ENCODE measurements at places on chromosomes 7 and 10.

DNA sequence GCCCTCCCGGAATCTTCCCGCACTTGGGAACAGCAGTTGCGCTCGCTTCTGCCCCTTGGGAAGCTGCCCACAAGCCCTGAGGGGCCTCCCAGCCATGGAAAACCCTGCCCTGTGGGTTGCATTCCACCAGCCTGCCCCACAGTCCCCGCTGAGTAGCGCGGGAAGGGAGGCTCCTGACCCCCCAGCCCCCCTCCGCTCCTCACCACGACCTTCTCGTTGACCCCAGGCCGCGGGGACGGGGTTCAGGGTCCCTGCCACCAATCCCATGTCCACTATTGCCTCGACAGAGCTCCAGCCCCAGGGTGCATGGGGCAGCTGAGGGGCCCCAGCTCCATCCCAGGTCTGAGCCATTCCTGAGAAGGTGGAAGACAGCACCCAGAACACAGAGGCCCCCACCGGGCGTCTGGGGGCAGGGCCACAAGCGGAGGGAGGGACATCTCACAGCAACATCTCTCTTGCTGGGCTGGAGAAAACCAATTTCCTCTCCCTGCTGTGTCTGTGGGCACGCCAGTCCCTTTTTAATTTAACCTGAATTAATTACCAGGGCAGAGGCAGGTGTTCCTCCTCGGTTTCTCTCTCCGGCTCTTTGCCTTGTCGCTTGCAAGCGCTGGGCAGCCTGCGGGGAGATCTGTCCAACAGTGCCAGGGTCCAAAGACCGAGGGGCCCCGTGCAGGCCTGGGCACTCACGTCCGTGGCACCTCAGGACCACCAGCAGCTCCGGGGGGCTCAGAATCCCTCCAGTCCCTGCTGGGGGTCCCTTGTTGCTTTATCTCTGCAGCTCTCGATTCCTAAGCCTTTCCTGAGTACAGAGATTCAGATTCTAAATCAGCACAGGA lies 57.9 kb downstream of the FOXL3 start:
- DNase-seq = no peak

GRCh38 chr7:90830308-90830707 lies 234.2 kb downstream of the CDK14 start:
- DNase-seq = no peak

DNA sequence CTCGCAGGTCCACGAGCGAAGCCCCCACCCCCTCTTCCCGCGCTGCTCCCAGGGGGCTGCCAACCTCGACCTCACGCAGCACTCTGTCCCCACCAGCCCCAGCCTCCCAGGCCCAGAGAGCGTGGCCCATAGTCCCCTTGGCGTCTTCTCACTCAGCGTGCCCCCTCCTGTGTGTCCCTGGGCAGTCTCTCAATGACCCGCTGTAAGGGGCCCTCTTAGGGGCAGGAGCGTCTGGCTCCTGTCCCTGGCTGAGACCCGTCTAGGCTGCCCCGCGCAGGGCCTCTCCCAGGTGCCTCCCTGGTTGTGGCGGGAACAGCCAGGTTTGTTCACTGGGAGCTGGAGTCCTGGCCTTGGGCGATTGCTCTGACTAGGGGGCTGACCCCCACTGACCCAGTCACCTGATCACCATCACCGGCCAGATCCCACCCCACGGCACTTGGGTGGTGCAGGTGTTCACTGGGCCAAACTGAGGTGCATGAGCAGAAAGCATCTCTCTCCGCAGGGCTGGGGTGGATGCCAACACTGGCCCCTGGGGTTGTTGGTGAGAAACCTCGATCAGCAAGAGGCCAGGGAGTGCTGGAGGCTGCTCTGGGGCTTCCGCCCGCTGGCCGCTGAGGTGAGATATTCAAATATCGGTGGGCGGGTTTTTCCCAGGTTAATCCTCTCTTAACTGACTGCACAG lies 12.6 kb upstream of the WDFY4 start:
- DNase-seq = no peak

- DNase-seq = no peak
Observed at GRCh38 chr10:106956216-106956915, 208.1 kb downstream of the SORCS1 start.

DNA sequence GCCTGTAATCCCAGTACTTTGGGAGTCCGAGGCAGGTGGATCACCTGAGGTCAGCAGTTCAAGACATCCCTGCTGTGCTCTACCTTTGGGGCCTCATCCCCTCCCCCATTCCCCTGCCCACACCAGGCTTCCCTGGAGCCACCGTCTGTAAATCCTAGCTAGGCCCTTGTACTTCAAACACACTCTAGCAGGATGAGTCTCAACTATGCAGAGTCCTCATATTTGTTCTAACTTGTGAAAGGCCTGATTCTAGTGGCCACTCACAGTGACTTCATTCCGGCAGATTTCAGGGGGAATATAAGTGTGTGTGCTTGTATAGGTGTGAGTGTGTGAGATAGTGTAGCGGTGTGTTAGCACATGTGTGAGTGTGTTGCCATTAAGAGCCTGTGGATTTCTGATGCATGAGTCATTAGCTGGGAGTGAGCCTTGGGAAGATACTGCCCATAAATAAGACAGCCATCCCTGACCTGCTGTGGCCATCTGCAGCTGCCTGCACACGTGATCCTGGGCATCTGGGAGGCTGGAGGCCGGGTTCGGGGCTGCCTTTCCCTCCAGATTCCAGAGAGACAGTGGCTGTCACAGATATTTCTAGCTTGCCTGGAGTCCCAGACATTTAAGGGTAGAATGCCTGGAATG lies 1.7 kb upstream of the NEURL1 start:
- peak; percentile 78 for DNase-seq

GRCh38 chr7:7772397-7772821 lies 54.0 kb upstream of the RPA3 start:
- DNase-seq = peak; percentile 66

DNA sequence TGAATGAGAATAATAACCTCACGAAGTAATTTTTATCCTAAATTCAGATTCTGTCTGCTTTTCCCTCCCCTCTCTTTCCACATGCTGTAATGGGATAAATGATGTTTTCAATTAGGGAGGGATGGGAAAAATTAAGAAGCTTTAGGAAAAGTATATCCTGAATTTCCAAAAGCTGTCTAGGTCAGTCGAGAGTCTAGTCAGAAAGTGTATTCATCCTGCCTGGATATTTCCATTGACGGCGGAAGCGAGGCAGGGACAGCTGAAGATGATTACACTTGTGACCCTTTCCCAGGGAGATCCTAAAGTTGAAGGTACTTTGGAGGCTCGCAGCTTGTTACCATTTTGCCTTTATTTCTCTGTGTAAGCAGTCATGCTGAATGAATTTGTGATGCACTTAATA lies 204.1 kb downstream of the ZNF365 start:
- no peak for DNase-seq

DNA sequence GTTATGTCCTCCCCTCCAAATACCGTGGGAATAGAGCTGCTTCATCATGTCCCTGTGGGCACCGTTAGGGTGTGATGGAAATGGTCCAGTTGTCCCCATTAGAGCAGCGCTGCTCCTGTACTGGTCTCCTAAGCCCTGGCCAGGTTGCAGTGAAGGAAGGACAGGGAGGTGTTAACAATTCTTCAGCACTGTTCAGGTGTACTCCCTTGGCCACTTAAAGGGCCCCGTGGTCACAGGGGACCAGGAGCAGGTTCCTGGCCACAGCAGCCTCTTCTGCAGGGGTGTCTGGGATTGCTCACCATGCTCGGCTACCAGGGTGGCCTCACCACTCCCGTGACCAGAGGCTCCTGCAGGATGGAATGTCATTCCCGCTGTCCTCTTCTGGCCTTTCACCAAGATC lies 65.8 kb downstream of the MINDY4 start:
- no peak for DNase-seq

DNA sequence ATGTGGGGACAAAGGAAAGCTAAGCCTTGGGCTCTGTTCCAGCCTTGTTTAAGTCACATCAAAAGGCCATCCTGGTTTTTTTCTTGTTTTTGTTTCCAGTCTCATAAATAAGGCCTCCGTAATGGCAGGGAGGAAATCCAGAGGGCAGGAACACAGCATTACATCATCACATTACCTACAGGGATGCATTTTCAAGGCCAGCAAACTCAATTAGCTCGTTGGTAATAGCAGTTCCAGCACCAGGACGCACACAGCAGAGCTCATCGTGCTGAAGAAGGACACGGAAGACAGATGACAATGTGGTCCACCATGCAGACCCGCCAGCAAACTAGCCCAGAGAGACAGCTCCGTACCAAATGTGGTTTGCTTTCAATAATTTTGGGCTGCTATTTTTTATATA lies 1209.2 kb downstream of the TYW1 start:
- no peak for DNase-seq

DNA sequence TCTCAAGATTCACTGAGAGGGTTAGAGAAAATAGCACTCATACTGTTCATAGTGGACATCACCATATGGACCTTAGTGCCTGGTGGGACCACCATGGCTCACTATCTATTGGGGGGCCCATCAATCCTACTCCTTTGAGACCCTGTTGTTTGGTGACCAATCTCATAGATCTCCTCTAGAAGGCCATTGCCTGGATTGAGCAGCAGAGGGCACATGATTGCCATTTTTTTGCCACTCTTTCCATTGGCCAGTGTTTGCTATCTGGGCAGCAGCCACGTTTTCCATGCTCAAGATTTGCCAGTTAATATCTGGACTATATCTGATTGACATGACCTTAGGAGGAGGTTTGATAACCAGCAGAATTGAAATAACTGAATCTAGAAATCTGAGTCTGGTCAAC lies 244.5 kb downstream of the ITGB1 start:
- no peak for DNase-seq

GRCh38 chr10:69952821-69953221 lies 99.8 kb upstream of the MACROH2A2 start:
- DNase-seq = no peak

DNA sequence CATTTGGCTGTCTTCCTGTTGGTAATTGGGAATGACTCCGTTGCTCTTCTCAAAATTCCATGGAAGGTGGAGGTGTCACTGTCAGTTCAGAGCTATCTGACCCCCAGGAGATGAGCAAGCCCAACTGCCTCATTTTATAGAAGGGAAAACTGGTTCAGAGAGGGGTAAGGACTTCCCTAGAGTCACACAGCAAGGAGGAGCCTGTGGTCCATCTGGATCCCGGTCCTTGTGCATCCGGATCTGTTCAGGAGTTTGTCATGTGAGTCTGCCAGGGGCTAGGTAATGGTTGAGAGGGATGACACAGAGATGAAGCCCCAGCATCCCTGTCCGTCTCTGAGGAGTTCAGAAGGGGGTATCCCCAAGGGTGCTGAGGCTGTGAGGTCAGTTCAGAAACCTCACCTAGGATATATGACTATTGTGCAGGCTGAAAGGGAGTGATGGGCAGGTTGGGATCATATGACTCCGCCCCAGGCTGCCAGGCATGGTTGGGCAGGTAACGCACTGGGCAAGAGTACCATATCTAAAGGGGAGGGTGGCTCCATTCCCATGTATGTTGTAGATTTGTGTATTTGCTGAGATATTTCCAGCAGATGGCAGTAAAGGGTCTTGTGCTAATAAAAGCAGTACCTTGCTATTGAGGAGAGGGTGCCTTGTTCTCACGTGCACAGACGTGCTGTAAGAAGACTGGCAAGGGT lies 16.0 kb upstream of the SLC29A3 start:
- peak; percentile 56 for DNase-seq

GRCh38 chr7:114924038-114924712 lies 2.3 kb downstream of the MDFIC start:
- DNase-seq = no peak

- no peak for DNase-seq
Observed at GRCh38 chr7:25263337-25263736, 35.1 kb upstream of the NPVF start.

GRCh38 chr7:39647816-39648215 lies 24.4 kb downstream of the RALA start:
- no peak for DNase-seq

DNA sequence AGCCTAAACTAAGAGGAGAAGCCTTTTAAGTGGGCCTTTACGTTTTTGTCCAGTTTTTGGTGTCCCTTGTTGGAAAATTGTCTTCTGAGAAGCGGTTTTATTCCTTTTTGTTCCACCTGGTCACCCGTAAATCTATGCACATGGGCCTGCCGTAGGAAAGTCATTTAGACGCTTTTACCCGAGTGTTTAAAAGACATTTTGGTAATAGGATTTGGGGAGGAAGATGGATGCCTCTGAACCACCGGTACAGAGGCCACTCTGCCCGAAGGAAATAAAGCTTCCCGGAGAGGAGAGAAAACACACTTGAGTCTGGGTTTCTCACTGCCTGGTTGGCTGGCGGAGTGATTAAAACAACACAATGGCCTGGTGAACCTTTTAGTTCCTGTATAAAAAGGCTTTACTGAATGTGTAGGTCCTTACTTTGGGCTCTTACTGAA lies 760 bp downstream of the THNSL1 start:
- no peak for DNase-seq

GRCh38 chr7:130409712-130410072 lies 29.4 kb downstream of the CPA1 start:
- no peak for DNase-seq

DNA sequence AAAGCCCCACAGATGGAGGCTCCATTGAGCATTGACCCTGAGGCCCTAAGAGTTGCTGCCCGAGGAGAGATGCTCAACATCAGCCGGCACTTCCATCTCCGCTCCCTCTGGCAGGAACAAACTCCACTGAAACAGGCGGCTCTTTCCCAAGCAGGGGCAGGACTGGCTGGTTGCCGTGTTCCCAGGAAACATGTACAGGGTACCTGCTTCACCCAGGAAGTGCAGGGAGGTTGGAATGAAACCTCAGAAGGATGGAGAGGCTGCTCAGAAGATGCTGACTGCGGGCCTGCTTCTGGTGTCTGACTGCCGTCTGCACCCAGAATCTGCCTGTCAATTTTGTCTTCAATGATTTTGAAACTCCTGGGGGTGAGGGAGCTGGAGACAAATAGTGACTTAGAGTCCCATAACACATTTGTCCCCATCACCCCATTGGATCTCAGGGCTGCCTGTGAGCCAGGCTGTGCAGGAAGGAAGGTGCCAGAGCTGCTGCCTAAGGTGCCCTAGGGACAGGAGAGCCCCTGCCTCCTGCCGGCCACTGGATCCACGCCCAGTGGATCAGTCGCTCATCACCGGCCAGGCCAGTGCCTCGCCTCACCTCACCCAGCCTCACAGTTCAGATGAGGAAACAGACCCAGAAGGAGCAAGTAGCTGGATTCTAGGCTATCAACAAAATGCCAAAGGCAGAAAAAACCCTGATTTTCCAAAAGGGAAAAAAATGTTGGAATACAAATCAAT lies 237.3 kb downstream of the PTPRN2 start:
- DNase-seq = no peak

DNA sequence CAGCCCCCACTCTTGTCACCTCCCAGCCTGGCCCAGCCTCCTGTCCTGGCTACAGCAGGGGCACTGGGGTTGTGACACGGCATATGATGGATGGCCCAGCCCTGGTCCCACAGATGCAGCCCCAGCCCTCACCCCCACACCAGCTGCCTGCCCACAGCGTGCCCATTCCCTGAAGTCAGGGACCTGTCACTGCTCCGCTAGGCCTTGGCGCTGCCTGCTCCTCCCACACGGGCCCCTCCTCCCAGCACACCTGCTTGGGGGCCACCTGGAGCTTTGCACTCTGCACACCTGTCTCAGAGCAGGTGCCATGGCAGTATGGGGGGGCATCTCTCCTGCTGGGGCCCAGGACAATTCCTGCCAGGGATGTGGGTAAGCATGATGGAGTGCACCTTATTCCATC lies 3.5 kb downstream of the GCK start:
- DNase-seq = no peak

Measured in astrocyte of the spinal cord (primary cell).